ENCODE measurements at places on chromosomes 1 and 21.

DNA sequence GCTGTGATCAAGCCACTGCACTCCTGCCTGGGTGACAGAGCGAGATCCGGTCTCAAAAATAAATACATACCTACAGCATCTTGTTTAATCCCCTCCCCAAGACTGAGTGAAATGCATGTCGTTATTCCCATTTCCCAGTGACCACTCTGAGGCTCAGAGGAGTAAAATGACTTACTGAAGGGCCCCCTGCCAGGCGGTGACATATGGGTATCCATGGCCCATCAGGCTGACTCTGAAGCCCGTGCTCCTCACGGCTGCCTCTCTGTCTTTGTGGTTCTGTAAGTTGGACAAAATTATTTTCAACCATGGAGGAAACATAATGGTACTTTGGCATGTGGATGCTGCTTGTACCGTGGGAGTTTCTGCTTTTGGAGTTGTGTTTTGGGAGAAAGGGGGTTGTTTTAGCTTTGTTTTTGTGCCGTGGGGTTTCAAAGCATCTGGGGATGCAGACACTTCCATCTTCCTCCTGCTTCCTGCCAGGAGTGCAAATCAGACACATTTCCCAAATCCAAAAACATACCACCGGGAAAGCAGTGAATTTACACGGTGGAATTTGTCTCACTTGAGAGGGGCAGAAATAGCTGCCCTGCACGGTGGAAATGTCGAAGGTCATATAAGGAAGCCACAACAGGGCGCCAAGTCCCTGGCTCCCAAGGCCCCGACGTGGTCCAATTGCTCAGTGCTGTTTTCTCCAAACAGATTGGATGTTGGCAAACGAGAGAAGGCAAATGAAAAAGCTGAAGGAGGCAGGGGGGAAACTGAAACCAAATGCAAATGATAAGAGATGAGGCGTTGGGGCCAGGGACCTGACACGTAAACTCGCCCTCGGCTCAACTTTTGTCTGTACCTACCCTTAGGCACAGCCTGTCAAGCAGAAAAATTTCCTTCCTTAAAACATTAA, 17.1 kb upstream of the PINK1 start:
- DNase-seq, result no peak

DNA sequence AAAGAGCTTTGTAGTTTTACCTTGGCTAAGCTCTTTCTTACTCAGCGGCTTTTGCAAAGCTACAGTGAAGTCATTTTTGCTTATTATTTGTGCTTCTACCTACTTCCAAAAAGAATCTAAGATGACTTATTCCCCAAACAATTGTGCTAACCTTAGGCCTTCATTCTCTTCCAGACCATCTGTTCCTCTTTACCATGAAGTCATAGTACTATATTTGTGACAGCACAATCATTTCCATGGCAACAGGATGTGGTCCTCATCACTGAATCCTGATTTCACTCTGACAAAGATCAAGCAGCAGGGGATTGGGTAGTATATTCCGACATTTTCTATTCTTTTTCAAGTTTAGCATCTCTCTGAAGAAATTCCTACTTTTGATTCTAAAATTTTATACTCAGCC, 24.8 kb upstream of the NMNAT2 start:
- no peak for DNase-seq

- no peak for DNase-seq
Measured at GRCh38 chr1:2206813-2207487, 12.4 kb upstream of the FAAP20 start.

- no peak for DNase-seq
Measured at GRCh38 chr1:38028671-38029070, 16.1 kb downstream of the UTP11 start.

- no peak for DNase-seq
Measured at GRCh38 chr1:211194826-211195225, 60.9 kb upstream of the KCNH1 start.

DNA sequence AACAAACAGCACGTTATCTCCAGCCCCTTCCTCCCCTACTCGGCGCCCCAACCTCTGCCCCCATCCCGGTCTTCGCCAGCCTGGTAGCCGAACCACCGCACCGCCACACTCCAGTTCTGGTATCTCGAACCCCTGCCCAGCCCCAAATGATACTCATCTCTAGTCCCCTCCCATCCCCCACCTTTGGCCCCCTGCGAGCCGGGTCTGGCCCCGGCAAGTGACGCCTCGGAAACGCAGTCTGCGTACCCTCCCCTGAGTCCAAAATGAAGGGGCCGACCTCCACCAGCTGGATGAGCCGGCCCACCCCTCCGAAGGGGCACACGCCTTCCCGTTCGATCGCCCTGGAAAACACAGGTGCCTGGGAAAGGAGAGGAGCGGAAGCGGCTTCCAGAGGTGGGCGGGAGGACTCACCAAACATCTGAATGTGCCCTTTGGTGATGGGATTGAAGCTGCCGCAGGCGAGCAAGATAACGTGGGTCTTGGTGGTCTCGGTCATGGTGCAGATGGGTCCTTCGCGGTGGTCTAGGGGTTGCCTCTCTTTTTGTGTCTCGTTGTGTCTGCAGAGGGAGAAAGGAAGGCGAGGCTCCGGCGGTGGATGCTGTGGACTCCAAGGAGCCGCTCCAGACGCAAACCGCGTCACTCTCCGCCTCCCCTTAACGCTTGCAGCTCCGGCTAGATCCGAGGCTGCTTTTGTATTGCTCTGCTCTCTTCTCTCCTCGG, at the start of gene NMNAT2:
TSS of gene NMNAT2 (minus strand) at position 609 of the 720 bp plus-strand sequence. CDS start at position 496, 113 bp downstream.
- no peak for DNase-seq

DNA sequence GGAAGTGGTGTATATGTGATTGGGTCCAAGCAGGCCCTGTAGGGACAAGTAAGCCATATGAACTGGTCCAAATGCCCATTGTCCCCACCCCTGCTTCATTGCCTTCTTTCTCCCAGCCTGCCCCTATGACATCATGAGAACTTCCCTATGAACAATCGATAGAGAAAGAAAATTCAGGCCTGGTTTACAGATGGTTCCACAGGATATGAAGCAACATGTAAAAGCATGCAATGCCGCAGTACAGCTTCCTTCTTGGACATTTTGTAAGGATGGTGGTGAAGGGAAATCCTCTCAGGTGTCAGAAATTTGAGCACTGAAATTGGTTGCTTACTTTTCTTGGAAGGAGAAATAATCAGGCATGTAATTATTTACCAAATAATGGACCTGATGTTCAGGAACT, 581.7 kb downstream of the MRPL39 start:
- DNase-seq, result no peak

GRCh38 chr1:82318921-82319320, 518.2 kb downstream of the ADGRL2 start:
- DNase-seq, result no peak

DNA sequence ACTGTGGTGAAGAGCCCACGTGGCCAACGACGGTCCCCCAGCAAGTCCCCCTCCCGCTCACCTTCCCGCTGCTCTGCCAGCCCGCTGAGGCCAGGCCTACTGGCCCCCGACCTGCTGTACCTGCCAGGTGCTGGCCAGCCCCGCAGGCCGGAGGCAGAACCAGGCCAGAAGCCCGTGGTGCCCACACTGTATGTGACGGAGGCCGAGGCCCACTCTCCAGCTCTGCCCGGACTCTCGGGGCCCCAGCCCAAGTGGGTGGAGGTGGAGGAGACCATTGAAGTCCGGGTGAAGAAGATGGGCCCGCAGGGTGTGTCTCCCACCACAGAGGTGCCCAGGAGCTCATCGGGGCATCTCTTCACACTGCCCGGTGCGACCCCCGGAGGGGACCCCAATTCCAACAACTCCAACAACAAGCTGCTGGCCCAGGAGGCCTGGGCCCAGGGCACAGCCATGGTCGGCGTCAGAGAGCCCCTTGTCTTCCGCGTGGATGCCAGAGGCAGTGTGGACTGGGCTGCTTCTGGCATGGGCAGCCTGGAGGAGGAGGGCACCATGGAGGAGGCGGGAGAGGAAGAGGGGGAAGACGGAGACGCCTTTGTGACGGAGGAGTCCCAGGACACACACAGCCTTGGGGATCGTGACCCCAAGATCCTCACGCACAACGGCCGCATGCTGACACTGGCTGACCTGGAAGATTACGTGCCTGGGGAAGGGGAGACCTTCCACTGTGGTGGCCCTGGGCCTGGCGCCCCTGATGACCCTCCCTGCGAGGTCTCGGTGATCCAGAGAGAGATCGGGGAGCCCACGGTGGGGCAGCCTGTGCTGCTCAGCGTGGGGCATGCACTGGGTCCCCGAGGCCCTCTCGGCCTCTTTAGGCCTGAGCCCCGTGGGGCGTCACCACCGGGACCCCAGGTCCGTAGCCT, 46.8 kb downstream of the TRIM11 start:
- DNase-seq, result no peak

GRCh38 chr21:44547656-44548331, 3.5 kb downstream of the KRTAP10-2 start:
- no peak for DNase-seq

DNA sequence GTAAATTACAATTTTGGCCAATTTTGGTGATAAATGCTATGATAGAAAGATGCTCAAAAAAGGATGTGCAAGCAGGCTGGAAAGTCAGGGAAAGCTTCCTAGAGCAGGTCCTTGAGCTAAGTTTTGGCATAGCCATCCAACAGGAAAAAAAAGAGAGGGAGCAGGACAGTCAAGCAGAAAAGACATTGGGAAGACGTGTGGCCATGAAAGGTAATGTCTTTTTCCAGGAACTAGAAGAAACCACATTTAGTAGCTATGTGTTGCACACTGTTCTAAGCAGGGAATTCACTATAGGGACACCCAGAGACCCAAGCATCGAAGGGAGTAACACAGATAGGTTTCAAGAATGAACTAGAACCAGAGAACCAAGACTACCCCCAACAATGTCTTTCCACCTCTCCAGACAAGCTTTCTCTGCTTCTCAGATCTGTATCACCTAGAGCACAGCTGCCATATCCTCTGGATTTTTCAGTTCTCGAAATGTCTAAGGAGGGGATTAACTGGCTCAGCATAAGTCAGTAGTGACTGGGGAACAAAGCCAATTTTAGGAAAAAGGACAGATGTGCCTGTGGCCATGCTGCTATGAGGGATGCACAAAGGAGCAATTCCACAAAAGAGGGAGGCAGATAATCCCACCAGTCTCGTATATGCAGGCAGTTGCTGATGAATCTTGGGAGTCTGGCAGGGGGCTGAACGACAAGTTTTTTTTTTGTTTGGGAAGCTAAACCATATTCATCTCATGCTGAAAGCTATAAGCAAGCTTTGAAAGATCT, 97.1 kb upstream of the DAB1 start:
- no peak for DNase-seq

GRCh38 chr1:1307261-1307922, 338 bp downstream of the ACAP3 start:
- DNase-seq, result no peak

- DNase-seq, result no peak
Measured at GRCh38 chr21:24444736-24445135, 1162.5 kb downstream of the MRPL39 start.

Data from stimulated activated CD4-positive, alpha-beta T cell treated with anti-CD3 and anti-CD28 coated beads, Interleukin-1b, Interleukin-23, amount 100 ng/mL, for 1 hour (primary cell).